A549 (cell line): ENCODE measurements at places on chromosomes 1 and 21.
A peak's percentile ranks its signal among the peaks of the same experiment; 100 is the strongest.

DNA sequence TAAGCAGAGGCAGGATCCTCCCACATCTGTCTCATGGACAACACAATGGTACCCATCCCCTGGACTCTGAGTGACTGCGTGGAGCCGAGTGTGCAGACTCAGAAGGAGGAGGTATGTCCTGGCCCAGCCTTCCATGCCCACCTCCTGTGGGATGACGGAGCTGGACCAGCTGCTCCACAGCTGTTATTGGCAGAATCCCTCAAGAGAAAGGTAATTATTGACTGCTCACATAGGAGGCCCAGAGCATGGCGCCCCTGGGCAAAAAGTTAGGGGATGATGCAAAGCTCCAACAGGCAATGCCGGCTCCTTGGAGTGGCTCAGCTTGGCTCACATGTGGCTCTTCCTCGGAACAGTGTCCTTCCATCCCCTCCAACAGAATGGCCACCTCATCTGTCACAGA is 12.2 kb upstream of the ACTRT2 start:
- DNase-seq = no peak

- DNase-seq = no peak
Measured at GRCh38 chr1:193070386-193070753, 11.0 kb downstream of the RO60 start.

DNA sequence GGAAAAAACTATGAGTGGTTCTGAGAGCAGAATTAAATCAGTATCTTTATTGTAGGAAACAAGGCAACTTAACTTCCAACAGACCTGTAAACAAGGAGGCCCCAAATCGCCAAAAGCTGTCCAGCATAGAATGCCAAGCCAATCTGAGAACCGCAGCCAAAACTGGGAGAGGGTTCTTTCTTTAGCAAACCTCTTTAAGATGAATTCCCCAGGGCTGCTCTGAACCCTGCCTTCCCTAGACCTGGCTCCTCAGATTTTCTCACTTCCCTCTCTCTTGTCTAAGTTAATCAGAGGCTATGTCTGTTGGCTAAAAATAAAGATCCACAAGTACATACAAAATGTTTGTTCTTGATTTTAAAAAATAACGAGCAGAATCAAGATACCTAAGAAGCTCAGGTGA is 141.4 kb downstream of the SMYD3 start:
- no peak for DNase-seq

DNA sequence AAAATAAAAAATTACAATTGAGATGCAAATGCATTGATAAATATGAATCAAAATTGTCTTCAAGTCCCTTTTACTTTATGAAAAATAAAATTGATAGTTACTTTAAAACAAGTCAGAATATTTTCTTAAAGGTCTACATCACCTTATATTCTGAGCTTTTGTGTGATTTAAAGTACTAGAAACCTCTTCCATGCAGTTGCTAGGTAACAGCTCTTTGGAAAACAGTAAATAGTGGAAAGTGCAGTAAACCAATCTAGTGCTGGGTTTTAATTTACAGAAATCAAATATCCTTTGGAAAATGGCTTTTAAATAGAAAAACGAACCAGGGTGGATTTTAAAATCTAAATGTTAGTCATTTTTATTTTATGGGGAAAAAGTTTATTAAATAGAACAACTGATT is 227.9 kb downstream of the KCNT2 start:
- no peak for DNase-seq

DNA sequence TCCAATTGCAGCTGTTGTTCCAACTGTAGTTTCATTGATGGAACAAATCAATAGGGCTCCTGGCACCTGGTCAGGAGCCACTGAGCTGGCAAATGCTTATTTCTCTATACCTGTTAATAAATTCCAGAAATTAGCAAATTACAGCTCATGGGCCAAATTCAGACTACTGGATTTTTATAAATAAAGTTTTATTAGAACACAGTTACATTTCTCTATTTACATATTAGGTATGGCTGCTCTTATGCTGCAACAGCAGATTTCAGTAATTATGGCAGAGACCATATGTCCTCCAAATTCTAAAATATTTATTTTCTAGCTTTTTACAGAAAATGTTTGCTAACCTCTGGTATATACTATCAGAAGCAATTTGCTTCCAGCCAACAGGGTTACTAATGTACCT is 47.8 kb downstream of the DUSP10 start:
- DNase-seq = no peak

- DNase-seq = peak; percentile 9
Measured at GRCh38 chr1:71080230-71080738, 551 bp downstream of the ZRANB2 start.

DNA sequence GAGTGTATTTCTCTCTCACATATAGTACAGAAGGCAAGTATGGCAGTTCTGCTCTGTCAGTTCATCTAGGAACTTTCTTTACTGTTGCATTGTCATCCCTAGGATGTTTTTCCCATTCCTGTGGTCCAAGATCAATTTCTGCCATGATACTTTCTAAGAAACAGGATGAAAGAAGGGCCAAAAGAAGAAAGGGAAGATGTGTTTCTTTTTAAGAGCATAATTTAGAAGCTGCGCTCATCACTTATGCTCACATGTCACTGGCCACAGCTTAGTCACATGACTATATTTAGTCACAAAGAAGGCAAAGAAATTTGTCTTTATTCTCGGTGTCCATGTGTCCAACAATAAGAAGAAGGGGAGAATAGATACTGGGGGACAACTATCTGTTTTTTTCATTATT is 7.0 kb upstream of the MAST2 start:
- no peak for DNase-seq

- DNase-seq = no peak
Measured at GRCh38 chr1:25173809-25174340, 58.4 kb downstream of the SYF2 start.

GRCh38 chr1:217891966-217892365 is 260.8 kb downstream of the SPATA17 start:
- DNase-seq = no peak

DNA sequence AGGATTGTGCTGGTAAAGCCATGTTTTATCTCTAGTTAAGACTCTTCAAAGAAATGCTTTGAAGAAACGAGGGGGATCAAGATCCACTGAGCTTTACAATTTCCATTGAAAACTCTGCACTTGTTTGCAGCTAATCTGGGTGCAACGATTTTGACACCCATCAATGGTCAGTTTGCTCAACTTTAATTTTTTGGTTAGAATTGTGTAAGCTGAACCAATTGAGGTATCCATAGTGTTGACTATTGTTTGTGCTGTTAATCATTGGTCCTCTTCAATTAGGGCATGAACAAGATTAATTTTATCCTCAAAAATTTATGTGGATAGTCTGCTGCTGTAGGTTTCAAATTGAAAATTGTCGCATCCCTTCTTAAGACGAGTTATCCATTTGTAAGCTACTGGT is 17.7 kb upstream of the PLXNA2 start:
- no peak for DNase-seq

DNA sequence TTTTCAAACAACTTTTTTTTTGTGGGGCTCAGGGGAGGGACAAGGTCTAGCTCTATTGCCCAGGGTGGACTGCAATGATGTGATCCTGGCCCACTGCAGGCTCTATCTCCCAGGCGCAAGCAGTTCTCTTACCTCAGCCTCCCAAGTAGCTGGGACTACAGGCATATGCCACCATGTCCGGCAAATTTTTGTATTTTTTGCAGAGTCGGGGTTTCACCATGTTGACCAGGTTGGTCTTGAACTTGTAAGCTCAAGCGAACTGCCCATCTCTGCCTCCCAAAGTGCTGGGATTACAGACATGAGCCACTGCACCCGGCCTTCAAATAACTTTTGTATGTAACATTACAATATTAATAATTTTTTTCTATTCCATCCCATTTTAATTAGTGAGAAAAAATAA is 33.0 kb downstream of the RAB3GAP2 start:
- no peak for DNase-seq

GRCh38 chr1:75234562-75234961 is 100.4 kb downstream of the LHX8 start:
- no peak for DNase-seq

- no peak for DNase-seq
Measured at GRCh38 chr1:19488136-19488535, 2.8 kb upstream of the CAPZB start.

DNA sequence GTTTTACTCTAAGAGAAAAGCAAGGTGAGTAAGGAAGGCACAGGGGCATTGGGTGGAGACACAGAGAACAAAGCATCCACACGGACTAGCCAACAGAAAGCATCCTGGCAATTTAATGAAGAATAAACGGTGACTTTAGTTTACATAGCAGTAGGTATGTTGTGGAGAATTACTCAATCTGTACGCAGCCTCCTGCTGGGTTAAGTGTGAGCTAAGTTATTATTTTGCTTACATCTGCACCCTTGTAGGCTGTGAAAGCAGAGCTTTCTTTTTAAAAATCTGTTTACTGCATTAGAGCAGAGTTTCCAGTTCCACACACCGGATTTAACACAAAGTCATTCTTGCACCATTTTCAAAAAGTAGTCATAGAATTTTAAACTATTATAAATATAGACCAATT is 144.5 kb downstream of the AKT3 start:
- no peak for DNase-seq

DNA sequence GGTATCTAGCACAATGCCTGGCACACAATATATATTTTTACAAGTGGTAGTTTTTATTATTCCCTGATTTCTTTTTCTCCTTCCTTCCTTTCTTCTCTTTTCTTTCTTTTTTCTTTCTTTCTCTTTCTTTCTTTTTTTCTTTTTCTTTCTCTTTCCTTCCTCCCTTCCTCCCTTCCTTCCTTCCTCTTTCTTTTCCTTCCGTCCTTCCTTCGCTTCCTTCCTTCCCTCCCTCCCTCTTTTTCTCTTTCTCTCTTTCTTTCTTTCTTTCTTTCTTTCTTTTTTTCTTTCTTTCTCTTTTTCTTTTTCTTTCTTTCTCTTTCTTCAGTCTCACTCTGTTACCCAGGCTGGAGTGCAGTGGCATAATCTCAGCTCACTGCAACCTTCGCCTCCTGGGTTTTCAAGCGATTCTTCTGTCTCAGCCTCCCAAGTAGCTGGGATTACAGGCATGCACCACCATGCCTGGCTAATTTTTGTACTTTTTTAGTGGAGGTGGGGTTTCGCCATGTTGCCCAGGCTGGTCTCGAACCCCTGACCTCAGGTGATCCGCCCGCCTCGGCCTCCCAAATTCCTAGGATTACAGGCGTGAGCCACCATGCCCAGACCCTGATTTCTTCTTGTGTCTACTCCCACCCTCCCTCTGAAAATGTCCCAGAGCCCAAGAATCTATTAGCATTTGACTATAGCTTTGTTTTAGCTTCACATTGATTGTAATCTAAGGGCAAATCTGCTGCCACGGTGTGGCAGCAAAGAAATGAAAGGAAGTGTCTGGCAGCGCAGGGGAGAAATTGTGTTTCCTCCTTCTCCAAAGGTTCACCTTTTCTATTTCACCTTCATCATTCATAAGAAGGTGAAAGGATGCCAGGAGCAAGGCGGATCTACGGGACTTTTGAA is 19.9 kb upstream of the ABCB10 start:
- DNase-seq = no peak

DNA sequence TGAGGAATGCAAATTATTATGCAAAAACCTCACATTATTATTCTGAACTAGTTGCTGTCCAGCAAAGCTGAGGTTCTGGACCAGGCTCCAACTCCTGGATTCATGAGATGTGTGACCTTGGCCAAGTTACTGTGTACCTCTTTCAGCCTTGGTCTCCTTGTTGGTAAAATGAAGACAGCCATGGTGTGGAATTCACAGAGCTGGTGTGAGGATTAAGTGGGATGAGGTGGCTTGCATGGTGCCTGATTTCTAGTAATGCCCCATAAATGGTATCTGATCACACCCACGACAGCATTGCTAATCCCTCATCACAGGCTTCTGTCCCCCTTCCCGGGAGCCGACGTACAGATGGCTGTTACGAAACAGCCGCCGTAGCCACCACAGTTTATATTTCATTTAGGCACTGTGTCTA is 59.6 kb downstream of the PGBD5 start:
- no peak for DNase-seq

DNA sequence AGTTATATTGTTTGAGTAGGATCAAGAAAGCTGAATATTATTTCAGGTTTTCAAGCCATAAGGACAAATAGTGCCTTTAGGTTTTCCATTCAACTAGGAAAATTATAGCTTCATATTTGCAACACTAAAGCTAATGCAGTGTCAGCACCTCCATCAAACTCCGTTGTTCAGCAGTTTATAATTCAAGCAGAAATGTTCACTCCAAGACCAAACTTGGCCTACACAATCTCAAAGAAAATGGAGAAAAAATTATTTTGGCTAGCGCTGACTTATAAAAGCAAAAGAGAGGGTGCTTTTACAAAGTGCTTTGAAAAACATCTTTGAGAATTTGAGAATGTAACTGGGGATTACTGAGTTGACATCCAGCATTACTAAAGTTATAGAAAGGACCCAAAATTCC is 1.4 kb downstream of the SPAG17 start:
- DNase-seq = no peak

DNA sequence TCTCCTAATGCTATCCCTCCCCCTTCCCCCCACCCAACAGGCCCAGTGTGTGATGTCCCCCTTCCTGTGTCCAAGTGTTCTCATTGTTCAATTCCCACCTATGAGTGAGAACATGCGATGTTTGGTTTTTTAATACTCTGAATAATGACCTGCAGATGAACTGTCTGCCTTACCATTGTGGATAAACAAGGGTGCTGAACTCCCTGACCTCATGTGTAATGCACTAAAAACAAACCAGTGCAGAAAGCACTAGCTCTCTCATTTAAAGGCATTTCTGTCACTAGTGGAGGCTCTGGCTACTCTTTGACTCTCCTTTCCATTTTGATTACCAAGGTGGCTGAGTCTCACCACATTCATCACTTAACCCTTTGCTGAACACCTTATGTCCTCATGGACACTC is 23.1 kb upstream of the TRAF3IP3 start:
- no peak for DNase-seq

GRCh38 chr1:55720261-55720660 is 505.1 kb upstream of the USP24 start:
- DNase-seq = no peak

- no peak for DNase-seq
Measured at GRCh38 chr1:17460219-17460618, 20.7 kb upstream of the RCC2 start.

DNA sequence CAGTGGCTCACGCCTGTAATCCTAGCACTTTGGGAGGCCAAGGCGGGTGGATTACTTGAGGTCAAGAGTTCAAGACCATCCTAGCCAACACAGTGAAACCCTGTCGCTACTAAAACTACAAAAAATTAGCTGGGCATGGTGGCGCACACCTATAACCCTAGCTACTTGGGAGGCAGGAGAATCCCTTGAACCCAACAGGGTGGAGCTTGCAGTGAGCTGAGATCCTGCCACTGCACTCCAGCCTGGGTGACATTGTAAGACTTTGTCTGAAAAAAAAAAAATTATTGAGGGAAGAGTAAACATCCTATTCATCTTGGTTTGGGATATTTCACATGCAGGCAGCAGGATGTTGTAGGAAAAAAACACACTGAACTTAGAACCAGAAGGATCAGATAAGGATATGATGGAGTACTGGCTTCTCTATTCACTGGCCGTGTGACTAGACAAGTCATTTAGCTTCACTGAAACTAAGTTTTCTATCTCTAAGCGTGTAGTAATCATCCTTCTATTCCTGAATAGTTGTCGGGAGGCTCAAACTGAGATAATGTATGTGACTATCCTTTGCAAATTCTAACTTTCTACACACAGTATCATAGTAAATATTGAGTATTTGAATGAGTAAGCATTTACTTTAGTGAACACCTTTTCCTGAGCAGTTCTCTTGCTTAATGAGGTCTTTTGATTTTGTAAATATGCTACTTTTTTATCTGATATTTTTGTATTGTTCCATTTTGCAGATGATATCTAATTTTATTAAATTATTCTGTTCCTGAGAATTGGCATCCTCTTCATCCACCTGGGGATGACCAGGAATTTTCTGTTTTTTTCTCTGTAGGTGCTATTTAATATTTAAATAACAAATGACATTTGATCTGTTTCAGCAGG is 18.2 kb downstream of the CAP1 start:
- no peak for DNase-seq

GRCh38 chr1:182889997-182890396 is 50.9 kb downstream of the DHX9 start:
- no peak for DNase-seq
